ENCODE measurements at places on chromosomes 5 and 9. TPM values are rescaled to one million over a fixed set of nuclear protein-coding genes. Genes with fewer than 3 reads are reported as not detected.

DNA sequence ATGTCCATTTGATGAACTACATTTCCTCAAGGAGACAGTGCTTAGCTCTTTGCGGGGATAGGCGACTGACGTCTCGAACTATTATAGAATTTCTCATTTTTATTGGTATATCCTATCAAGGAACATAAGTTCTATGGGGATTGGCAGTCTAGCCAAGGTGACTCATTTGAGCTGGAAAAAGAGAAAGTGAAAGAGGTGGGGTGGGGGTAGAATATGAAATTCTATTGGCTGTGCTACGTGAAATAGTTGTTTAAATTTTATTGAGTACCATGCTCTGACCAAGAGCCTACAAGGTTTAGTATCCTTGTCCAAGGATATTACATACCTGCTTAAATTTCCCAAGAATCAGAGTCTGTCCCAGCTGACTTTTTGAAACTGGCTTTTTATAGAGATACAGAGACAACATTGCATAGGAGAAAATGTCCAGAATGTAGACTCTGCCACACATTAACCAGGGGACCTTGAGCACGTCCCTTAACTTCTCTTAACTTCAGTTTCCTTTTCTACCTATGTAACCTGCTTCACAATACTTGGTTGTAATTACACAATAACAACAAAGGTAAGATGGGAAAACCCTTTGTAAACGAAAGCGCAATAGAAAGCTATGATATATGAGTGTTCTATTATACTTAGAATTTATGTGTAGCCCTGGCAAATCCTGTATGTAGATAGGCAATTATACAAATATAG lies 226.4 kb upstream of the WWC1 start:
- no peak for DNase-seq

Gene ZBED3
- 31.4 TPM for polyA plus RNA-seq

- no peak for DNase-seq
These were observed 13.6 kb downstream of the PLEKHG4B start for GRCh38 chr5:105504-106070.

Gene RFESD
- polyA plus RNA-seq, result 5.4 TPM

- DNase-seq, result no peak
These were observed 173.7 kb upstream of the KIF2A start for GRCh38 chr5:62132276-62132675.

GRCh38 chr5:172389578-172390112 lies 64.7 kb downstream of the SH3PXD2B start:
- DNase-seq, result no peak

DNA sequence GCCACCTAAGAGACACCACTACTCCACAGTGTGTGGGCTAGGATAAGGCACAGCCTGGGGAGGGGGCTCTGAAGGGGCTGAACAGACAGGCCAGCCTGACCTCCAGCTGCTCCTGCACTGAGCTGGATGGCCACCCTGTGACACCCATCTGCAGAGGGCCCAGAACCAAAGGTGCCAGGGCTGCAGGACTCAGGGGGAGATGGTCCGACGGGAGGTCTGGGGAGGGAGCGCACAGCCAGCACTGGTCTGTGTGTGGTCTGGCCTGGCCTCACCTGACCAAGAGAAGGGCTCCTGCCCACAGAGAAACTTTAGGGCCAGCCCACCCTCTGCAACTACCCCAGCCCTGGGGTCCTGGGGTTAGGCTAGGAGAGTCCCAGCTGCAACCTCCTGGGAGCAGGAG lies 789 bp downstream of the LTC4S start:
- no peak for DNase-seq

- DNase-seq, result no peak
These were observed 15.8 kb downstream of the CSF2 start for GRCh38 chr5:132089363-132089762.

DNA sequence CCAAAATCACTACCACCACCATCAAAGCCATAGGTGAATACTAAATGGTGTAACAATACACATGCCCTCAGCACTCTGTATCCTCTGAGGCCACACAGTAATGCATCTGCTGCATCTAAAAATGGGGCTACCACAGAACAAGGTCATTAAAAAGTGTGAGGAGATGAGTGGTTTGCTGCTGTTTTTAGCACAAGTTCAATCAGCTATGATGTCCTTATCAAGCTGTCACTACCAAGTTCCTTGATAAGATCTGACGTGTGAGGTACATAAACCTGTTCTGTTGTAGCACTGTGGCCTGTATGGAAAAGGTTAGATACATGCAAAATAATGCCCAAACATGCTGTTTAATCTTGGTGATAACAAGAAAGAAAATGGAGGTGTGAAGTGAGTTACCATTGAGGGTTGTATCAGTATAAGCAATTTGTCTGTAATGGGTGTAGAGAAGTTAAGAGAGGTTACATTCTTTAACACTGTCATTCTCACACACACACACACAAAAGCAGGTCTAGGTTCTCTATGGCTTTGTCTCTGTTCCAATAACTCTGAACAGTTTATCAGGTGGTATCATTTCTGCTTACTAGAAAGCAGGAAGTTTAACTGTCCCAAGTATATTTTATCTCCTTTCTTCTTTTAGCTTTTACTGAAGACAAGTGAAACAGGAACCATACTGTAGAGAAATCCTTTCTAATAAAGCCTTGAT lies 252.9 kb downstream of the CWC27 start:
- no peak for DNase-seq

- no peak for DNase-seq
These were observed 91.7 kb upstream of the SHB start for GRCh38 chr9:38160613-38161215.

DNA sequence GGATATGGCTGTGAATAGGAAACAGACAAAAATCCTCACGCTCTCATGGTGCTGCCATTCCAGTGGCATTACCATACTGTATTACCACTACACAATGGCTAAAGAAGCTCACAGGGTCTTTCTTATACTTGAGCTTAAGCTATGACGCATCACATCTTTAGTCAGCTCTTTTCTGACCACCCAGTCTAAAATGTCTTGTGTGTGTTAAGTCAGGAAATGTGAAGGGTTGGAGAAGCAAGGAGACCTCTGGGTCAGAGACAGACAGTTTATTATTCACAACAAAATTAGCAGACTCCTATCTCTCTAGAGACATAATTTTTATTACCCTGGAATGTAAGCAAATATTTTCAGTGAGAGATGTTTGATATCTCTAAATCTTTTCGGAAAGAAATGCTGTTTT lies 1583.2 kb upstream of the WWC1 start:
- no peak for DNase-seq

Gene PTTG1
- 68.5 TPM for polyA plus RNA-seq

Gene ANKRD20A1
- 3.1 TPM for polyA plus RNA-seq

Gene KCNN2
- polyA plus RNA-seq, result 5.7 TPM

Gene ADRA1B
- 2.4 TPM for polyA plus RNA-seq

GRCh38 chr5:145450286-145450885 lies 384.8 kb downstream of the PRELID2 start:
- no peak for DNase-seq

DNA sequence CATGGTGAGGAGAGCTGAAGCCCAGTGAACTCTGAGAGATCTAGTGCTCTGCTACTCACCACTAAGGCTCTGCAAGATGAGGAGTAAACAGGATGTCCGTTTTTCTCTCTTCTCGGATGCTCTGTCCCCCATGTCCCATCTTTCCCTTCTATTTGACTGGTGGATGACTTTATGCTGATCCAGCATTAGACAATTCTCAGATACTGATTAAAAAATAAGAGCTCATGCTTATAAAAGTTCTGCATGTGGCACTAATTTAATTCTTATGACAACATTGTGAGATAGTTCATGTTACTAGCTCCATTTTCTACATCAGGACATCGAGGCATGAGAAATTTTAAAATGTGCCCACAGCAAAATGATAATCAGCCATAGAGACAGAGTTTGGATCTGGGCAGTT lies 77.0 kb downstream of the HMHB1 start:
- no peak for DNase-seq

DNA sequence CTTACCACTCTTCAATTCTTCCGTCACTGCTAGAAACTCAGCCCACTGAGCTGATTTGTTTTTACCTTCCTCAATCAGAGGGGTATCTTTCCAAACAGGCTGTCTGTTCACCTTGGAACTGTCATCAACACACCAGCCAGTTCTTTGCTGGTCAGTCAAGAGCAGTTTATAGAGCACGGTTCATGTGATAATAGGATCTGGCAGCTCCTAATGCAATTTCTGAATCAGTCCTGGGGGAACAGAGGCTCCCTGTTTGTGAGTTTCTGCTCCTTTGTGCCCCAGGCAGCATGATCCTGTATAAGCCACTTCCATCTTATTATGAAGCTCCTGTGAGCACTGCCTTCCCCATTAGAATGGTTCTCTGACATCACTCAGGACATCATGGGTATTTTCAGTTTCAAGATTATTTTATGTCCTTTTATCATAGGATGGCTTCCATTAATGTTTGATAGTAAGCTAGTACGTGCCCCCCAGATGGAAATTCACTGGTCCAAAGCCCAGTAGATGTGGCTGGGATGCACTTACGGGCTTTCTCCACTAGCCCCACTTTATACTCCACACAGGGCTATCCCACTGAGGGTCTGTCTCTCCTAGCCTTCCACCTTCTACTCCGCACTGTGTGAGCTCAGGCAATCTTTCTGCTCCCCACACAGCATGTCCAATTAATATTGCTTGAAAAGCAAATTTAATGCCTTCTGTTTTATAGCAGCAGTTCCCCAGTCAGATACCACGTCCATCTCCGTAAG lies 85.5 kb upstream of the SPIN1 start:
- DNase-seq, result no peak

DNA sequence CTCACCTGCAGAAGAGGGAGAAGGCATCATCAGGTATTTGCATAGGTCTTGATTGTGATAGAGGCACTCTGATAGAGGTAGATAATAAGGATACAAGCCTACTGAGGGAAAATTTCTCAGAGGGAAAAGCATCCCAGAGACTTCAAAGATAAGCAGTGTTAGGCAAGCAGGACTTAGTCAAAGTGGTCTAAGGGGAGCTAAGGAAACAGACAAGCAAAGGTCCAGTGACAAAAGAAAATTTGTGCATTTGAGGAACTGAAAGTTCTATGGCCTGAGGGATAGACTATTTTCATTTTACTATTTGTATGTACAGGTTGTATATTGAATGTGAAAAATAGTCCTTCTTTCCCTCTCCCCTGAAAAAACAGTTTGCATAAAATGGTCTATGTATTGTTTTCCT lies 27.4 kb downstream of the OXCT1 start:
- no peak for DNase-seq

Gene CNTFR
- 35.6 TPM for polyA plus RNA-seq

DNA sequence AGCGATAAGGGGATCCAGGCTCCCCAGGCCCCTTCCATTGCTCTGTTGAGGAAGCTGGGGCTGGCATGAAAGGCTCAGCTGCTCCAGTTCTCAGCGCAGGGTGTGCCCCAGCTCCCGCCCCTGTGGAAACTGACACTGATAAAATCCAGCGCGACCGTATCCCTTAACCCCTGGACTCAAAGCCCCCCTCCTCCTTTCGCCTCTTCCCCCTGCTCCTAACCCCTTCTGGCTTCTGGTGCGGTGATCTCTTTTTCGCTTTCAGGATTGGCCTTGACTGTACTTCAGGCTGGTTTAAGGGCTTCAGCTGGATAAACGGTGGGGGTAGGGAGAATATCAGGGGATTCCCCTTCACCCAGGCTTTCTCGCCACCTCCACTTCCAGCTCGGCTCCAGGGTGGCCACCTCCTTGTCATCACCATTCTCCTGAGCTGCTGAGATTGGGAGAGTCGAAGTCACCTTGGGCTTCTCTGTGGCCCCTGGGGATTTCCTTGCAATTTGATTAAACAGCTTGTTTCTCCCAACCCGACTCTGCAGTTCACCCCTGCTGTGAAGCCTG lies 843 bp downstream of the BSPRY start:
- no peak for DNase-seq

GRCh38 chr5:96113170-96113939 lies 151.7 kb upstream of the ELL2 start:
- DNase-seq, result no peak

DNA sequence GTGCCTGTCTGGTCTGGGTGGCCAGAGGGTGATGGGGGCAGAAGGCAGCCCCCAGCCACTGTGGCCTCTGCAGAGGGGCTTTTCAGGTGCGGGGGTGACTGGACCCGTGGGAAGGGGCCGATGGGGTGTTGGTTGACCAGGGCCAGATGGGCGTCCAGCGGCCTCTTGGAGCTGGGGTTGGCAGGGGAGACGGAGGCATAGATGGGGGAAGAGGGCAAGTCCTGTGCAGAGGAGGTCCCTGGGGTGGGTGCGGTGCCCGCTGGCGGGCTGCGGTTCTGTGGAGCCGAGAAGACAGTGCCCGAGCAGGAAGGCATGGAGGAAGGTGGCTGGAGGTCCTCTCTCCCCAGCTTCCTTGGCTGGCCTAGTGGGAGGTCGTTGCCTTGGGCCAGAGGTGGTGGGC lies 18.7 kb upstream of the AKNA start:
- no peak for DNase-seq

GRCh38 chr5:147661541-147661940 lies 121.0 kb downstream of the JAKMIP2 start:
- no peak for DNase-seq

DNA sequence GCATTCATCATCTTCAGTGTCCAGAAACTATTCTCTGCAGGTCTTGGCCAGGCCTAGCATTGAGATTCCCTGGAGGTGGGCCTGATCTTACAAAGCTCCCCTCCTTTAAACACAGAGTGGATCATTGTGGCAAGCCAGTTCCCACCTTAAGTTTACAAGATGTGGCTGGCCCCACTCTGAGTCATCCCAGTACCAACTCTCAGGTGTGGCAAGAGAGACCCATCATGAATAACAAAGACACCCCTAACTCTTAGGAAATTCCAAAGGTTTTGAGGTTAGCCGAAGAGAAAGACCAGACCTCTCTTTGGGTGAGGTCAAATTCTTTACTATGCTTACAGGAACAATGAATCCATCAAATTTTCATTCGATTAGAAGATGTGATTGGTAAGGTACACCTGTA lies 78.2 kb downstream of the RFK start:
- DNase-seq, result no peak

Gene MEGF10
- 1.2 TPM for polyA plus RNA-seq

GRCh38 chr5:110086658-110087388 lies 397.1 kb downstream of the MAN2A1 start:
- no peak for DNase-seq

Gene SLC34A3
- polyA plus RNA-seq, result 6.0 TPM

- no peak for DNase-seq
These were observed 59.3 kb downstream of the DPYSL3 start for GRCh38 chr5:147450606-147451005.

DNA sequence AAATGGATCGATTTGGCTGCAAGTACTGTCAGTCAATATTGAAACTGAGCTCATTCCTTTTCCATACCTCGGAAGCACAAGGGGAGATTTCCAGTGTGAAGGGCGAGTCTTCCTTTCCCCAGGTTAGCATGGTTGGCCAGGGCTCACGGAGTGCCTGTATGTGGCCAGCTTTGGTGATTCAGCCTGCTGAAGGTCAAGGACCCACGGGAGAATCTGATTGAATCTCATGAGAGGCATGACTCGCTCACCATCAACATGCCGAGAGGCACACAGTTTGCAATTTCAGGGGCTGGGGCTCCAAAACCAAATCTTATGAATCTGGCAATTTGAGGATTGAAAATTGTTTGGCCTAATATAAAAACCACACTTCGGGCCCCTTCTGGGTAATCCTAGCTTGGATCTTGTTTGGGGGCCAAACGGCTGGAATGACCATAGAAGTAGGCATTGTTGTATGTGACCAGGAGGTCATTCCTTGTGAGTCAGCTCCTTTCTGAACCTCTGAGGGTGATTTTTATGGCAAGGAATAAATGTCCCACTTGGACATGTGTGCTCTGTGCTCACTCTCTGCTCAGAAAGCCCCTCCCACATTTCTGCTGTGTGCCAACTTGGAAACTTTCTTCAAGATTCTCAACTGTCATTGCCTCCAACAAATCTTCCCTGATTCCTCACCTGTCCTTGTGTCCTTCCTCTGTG lies 69.8 kb downstream of the DOCK2 start:
- DNase-seq, result no peak

- no peak for DNase-seq
These were observed 36.1 kb upstream of the CCNG1 start for GRCh38 chr5:163401271-163401670.

Measured in right renal cortex interstitium (tissue), 3 donors.